CD8-positive, alpha-beta T cell (primary cell): ENCODE measurements at places on chromosomes 3 and 15. TPM values are rescaled to one million over a fixed set of nuclear protein-coding genes. Genes with fewer than 3 reads are reported as not detected.

Gene CCDC191
- 2.9 TPM for total RNA-seq

Gene TMCO5A
- not detected for total RNA-seq

Gene STAC
- total RNA-seq: not detected

Gene GABRR3
- not detected for total RNA-seq

Gene APBA2
- 106 TPM for total RNA-seq

Gene PLIN1
- not detected for total RNA-seq

Gene SLCO2A1
- not detected for total RNA-seq

Gene LRTM1
- not detected for total RNA-seq

Gene CHDH
- total RNA-seq: not detected

Gene GCNT3
- total RNA-seq: not detected

Gene TMEM207
- total RNA-seq: not detected

Gene SLC9C1
- total RNA-seq: not detected

Gene MAP6D1
- 1.5 TPM for total RNA-seq

Gene SLC6A20
- total RNA-seq: 0.11 TPM

Gene SLC6A6
- total RNA-seq: 25.8 TPM

Gene TRIM69
- 9.7 TPM for total RNA-seq

Gene CHST2
- 2.5 TPM for total RNA-seq

GRCh38 chr3:152403632-152404066, 134.9 kb downstream of the MBNL1 start:
- no peak for DNase-seq

- no peak for DNase-seq
Measured at GRCh38 chr3:16089521-16089920, 85.0 kb upstream of the GALNT15 start.

DNA sequence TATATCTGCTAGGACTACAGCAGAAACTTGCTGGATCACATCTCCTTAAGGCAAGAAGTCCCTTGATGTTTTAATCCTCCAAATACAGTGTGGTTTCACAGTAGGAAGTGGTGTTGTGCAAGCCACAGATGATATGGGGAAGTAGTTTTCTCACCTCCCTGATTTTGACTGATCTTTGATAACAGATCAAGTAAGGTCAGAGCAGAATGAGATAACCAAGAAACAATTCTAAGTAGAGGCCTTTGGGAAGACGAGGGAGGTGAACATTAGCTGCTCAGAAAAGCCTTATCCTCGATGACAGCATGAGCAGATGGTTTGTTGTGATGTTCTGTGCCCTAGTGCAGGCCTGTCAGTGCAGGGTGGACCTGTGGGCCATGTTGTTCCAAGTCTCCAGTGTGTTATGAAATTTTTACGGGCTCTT, 61.3 kb downstream of the RIOX2 start:
- no peak for DNase-seq

DNA sequence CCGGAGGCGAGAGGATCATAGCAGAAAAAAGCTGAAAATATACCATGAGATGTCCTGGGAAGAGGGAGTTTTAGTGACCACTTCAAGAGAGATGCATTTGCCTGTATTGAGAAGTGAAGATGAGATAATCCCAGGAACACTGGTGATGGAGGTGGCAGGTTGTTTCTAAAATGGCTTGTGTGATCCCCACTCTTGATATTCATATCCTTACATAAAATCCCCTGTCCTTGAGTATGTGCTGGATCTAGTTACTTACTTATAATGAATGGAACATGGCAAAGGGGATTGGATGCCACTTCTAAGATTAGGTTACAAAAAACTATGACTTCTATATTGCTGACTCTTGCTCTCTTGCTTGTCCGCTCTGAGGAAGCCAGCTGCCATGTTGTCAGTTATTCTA, 22.1 kb downstream of the HDGFL3 start:
- no peak for DNase-seq

DNA sequence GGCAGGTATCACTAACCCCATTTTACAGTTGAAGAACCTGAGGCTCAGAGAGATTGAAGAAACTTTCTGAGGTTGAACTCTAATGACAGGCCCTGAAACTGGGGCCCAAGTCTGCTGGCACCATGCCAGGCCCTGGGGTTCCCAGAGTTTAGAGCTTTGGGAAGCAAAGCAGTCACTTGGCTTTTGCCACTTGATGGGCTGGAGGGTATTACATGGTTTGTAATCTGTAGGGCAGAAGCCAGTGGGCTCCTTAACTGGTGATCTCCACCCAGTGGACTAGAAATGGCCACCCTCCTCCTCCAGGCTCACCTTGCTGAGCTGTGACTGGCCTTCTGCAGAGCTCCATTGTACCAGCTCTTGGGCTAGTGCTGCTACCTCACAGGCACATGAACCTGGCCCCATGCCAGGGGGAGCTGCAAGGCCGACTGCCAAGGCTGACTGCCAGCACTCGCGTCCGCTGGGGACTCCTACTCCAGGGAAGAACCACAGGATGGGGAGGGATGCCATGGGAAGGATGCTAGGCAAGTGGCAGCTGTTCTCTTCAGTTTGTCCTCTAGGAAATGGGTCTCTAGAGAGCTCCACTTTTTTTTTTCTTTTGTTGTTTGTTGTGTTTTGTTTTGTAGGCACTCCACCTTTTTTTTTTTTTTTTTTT, 104.8 kb downstream of the ETFA start:
- DNase-seq: no peak

DNA sequence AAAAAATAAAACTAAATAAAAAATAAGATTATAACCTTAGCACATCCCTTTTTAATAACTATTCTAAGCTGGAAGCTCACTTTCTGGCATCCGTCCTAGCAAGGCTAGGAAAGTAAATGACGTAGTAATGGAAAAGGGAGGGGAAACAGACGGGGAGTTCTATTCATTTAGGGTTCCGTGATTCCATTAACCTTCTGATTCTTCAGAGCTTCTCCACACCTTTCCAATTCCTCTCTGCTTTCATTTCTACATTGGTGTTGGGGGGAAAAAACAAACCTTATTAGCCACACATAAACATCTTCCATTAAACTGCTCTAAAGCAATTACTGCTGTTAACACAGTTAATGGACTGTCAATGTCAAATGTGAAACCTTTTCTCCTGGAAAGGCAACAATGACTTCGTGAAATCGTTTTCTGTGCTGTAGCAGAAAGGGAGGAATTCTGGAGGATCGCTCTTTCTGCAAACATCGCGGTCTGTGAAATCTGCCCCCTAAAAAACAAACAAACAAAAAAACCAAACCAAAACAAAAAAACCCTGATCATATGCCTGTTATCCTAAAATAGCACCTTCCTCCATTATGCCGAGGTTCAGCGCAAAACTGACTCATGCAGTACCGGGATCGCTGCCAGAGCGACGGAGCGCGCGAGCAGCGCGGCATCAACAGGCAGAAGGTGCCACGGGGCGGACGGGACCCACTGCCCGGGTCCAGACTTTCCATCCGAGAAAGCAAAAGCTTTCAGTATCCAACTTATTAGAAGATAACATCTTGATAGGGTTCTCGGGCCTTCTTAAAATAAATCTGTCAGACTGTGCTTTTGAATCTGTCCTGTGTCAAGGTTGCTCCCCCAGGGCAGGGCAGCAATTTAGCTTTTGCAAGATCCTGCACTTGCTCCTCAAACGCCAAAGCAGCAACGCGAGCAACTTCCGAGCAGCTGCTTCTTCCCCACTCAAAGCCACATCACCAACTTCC, 156.2 kb downstream of the FGF12 start:
- DNase-seq: no peak

GRCh38 chr15:91133511-91133910, 33.5 kb downstream of the SV2B start:
- DNase-seq: no peak

DNA sequence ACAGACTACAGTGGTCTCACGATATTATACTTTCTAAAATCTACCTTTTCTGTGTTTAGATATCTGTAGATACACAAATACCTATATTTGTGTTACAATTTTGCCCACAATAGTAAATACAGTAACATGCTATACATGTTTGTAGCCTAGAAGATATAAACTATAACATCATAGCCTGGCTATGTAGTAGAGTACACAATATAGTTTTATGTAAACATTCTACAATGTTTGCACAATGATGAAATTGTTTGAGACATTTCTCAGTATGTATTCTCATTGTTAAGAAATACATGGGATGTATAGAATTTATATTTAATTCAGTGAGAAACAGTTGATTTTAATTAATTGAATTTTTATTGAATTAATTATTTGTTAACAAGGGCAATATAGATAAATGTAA, 1367.0 kb downstream of the OTOL1 start:
- DNase-seq: no peak

DNA sequence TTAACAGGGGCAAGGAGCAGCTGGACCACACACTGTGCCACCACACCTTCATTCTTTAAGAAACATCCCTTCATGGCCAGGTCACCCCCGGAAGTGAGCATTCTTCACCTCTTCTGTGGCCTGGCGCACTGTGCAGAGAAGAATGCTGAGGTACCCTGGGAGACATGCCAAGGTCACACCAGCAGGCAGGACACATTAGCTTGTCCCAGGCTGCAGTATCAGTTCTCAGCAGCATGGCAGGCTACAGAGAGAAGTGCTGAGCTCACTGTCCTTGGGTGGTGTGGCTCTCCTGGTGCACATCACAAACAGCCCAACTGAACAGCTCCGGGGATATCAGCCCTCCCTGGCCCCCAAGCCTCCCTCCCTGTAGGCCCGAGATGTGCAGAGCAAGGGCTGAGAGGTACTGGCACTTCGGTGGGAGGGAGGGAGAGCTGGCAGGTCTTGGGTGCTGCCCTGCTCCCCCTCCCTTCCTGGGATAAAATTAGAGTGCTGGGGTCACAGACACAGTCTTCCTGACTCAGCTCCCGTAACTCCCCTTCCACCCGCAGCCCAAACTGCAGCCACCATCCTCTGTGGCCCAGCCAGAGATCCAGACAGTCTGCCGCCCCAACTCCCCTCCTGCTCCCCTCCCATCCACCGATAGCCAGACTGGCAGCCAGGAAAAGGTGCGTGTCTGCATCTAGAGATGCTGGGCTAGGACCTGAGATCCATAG, 13.4 kb downstream of the SEMA7A start:
- no peak for DNase-seq

DNA sequence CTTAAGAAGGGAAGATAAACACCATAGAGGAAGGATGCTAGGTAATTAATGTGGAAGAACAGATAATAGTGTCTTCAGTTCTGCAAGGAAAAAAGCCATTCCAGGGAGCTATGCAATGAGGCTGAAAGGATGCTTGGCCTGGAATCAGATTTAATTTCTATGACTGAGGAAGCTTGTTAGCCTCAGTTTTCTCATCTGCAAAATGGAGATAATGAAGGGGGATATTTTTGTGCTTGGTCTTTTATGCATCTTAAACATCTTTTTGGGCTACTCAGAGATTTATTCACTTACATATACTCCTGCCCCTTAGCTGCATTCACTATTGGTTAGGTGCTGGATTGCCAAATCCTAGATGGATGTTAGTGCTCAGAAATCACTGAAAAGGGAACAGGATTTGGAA, 16.7 kb downstream of the DNAJB11 start:
- no peak for DNase-seq

DNA sequence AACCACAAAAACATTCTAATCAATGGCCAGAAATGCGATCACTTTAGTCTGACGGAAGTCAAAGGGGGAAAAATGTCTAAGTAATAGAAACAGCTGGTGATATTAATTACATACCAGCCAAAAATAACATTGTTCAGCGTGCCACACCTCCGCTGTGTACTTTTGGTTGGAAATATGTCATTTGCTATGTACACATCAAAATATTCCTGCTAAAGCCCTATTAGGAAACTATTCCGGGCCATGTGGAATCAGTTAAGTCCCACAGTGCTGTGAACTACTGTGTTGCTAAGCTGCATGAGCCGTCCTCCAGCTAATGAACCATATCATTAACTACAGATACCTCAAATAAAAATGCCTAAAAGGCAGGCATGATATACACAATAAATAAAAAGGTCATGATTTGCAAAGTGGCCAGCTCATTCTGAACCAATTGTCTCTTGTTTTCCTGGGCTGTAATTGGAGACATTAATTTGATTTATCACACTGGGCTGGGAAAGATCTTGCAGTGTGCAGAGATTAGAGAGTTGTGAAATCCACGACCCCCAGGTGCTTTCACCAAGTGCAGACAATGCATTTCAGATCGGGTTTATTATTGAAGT, 200.5 kb upstream of the LRTM1 start:
- no peak for DNase-seq

GRCh38 chr15:45123397-45123796, 6.3 kb downstream of the DUOXA1 start:
- DNase-seq: no peak

- DNase-seq: no peak
Measured at GRCh38 chr3:10926256-10926810, 66.2 kb upstream of the SLC6A1 start.

GRCh38 chr15:33757516-33758232, 210.6 kb upstream of the CHRM5 start:
- DNase-seq: no peak

DNA sequence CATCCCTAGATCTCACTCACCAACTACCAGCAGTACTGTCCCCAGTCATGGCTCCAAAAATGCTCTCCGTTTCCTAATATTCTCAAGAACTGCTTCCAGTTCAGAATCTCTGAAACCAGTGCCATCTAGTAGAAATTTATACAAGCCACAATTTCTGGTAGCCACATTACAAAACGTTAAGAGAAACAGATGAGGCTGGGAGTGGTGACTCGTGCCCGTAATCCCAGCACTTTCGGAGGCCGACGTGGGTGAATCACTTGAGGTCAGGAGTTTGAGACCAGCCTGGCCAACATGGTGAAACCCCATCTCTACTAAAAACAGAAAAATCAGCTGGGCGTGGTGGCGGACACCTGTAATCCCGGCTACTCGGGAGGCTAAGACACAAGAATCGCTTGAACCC, 78.4 kb upstream of the RAD18 start:
- no peak for DNase-seq

DNA sequence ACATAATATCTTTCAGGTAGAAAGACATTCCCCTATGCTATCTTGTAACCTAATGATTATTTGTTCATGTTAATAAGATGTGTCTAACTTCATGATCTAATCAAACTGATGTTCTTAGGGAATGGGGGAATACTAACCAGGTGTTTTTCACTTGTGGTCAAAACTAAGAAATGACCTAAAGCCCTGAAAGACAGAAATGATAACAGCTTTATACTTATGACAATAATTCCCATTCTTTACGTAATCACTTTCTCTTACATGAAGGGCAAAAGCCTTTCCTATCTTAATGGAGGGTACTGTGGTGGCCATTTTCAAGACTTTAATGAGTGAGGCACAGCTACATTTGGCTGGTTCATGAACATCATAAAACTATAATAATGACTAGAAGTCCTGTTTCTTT, 33.9 kb upstream of the MEIS2 start:
- no peak for DNase-seq
